ENCODE measurements at places on chromosomes 1 and 21.
A peak's percentile ranks its signal among the peaks of the same experiment; 100 is the strongest.

- no peak for DNase-seq
Observed at GRCh38 chr1:32806910-32807523, 10.1 kb downstream of the YARS1 start.

GRCh38 chr1:180994262-180994661 lies 28.4 kb downstream of the STX6 start:
- no peak for DNase-seq

GRCh38 chr1:152566681-152567080 lies at the start of gene LCE3E:
Gene LCE3E, minus strand, starts transcription at chr1:152566780. Its CDS starts 572 bp downstream, at chr1:152566208.
- peak; percentile 0 for DNase-seq

DNA sequence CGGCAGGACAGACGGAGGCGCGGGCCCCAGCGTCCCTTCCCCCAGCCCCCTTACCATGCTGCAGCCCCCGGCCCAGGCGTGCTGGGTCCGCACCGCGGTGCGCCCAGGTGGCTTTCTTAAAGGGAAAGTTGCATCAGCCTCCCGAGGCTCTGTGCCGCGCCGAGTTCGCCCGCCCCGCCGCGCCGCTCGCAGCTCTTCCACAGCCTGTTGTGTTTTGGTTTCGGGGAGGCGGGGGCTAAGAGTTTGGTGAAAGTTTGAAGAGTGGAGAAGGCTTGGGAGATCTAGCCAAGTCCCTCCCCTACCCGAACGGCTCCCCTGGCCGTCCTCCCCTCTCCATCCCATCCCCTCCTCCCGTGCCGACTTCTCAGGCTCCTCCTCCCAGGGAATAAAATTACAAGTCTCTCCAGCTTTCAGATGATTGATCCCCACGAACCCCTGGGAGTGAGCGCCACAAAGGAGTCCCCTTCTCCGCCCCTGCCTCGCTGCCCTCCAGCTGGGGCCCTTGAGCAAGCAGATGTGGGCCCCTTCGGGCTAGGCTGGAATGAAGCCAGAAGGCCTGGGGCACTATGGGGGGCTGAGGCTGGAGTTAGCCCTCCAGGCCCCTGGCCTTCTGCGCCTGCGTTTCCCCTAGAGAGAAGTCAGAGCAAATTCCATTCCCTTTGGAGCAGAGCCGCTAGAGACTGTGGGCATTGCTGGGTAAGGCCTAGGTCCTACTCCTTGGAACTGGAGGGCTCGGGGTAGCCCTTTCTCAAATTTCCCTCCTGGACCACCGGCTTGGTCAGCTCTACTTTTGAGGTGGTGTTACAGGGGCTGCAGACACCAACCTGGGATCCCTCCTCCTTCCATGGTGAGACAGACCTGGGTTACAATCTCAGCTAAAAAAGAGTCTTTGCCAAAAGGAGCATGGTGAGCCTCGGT lies at the start of gene SLC6A9:
TSS of gene SLC6A9 (minus strand) at position 211 of the 918 bp plus-strand sequence. CDS start 7,185 bp downstream, outside the sequence.
- peak; percentile 91 for DNase-seq

DNA sequence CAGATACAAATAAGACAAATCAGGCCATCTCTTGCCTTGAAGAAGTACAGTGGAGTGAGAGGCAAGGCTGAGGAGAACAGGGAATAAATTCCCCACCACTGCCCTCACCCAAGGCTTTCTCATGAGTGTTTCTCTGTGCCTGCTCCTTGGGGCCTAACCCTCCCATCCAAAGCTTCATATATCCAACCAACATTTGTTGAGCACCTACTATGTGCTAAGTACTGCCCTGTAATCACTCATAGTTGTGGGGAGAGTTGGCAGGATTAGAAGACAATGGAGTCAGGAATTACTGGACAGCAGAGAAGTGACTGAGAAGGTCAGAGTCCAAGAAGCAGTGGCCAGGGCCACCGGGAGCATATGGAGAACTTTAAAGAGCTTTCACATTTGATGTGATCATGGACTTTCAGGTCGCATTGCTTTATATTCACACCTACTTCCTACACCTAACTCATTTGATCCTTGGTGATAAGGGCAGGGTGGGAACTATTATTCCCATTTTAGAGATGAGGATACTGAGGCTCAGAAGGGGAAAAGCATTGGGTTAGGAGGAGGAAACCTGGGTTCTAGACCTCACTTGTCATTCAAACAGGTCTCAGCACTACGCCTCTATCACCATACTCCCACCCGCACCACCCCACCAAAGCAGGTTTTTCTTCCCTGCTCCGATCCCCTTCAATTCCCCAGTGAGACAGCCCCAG lies 6.4 kb downstream of the PLEKHA6 start:
- no peak for DNase-seq

GRCh38 chr1:216215169-216215568 lies 208.1 kb downstream of the USH2A start:
- DNase-seq = no peak

DNA sequence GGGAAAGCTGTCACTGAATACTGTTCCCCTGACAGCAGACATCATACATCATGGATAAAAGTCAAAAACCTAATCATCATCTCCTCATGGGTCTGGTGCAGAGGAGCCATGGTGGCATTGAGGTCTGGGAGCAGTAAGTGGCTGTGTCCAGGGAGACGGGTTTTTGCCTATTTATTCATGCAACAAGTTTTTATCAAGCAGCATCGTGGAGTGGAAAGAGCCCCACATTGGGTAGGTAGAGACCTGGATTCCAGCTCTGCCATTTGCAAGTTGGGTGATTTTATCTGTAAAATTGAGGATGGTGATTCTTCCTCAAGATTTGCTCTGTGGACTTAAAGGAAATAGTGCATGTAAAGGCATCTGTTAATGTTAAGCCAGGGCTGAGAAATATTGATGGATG lies 4.2 kb downstream of the CACHD1 start:
- DNase-seq = no peak

GRCh38 chr1:233549917-233550316 lies 64.0 kb upstream of the KCNK1 start:
- no peak for DNase-seq

- DNase-seq = peak; percentile 36
Observed at GRCh38 chr1:234932106-234932505, 196.5 kb downstream of the TOMM20 start.

Data from H7 (cell line).